ENCODE measurements at places on chromosomes 6 and 20.
A peak's percentile ranks its signal among the peaks of the same experiment; 100 is the strongest.

GRCh38 chr6:138504764-138505689, 5.7 kb upstream of the NHSL1 start:
- no peak for DNase-seq

DNA sequence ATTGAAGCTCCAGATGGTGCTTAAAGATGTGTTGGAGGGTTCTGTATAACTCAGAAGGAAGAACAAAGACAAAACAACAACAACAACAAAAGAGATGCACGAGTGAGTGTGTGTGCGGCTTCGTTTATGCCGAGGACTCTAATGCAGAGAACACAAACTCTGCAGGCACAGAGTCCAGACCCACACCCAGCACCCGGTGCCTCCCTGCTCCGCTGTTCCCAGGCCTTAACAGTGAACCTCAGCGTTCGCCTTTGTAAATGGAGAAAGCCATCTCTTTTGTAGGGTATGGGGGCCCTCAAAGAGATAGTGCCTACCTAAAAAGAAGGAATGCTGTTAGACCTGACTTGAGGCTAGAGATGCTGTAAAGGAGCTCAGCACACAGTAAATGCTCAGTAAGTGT, 243.3 kb downstream of the ERMARD start:
- DNase-seq = no peak

DNA sequence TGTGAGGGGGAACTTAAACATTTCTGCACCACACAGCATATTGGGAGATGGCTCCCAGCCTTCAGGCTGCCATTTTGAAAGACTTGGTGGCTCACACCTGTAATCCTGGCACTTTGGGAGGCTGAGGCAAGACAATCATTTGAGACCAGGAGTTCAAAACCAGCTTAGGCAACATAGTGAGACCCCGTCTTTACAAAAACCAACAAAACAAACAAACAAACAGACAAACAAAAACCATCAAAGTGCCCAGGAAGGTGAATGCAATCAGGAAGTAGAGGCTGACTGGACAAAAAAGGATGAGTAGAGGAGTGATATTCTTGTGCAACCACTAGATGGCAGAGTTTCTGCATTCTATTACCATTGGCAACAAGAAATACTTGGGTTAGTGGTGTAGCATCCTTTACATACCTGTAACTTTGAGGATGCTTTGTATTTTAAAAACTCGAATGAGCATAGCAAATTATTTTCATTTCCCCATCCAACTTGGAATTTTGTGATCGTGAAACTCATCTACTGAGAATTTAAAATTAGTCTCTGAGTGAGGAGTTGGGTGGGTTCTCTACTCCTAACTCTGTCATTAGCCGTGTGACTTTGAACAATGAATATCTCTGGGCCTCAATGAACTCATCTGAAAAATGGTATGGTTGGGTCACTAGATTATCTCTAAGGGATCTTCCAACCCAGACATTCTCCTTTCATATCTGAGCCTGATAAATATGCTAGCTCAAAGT, 84.4 kb downstream of the CRYBG1 start:
- DNase-seq = peak; percentile 66

DNA sequence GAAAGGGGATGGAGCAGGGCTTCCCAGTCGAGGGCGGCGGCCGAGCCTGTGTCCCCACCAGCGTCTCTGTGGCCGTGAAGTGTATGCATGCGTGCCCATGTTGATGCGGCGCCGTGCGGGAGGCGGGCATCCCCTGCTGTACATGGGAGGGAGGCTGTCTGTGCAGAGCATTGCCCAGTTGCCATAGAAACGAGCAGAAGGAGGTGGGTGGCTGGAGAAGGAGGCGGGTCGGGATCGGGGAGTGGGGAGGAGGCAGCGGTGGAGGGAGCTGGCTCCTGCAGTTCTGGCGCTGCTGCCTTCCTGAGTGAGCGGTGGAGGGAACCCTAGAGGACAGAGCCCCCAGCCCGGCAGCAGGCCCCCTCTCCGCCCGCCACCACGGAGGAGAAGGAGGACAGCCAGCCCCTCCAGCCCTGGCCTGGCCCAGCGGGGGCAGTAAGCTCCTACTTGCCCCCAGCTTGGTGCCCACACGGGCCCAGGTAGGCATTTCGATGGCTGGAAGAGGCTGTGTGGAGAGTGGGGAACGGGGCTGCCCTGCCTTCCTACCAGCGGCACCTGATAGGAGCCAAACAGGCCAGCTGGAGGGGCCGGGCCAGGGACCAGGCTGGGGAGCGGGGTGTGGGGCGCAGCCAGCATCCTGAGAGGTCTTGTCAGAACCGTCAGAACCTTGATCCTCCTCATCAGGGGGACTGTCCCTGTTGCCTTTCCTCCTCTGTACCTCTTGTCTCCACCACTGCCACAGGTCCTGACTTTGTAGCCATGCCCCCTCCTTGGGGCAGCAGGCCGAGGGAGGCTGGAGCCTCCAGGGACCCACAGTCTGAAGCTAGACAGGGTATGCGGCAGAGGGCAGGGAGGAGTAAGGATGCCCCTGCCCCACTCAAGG, 41.3 kb downstream of the SPDEF start:
- peak; percentile 93 for DNase-seq

DNA sequence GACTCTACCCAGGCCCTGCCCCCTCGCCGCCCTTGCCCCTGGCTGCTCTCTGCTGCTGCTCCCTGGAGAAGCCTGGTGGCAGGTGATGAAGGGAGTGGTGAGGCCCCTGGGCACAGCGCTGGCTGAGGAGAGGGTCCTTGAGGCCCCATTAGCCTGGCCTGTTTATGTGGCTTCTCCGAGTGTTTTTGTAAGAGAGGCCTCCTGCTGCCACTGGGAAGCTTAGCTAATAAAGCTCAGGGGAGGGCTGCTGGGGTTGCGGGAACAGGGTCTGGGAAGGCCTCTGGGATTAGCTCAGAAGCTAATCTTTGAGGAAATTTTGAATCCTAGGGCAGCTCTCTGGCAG, 15.5 kb downstream of the EBF4 start:
- DNase-seq = peak; percentile 17

DNA sequence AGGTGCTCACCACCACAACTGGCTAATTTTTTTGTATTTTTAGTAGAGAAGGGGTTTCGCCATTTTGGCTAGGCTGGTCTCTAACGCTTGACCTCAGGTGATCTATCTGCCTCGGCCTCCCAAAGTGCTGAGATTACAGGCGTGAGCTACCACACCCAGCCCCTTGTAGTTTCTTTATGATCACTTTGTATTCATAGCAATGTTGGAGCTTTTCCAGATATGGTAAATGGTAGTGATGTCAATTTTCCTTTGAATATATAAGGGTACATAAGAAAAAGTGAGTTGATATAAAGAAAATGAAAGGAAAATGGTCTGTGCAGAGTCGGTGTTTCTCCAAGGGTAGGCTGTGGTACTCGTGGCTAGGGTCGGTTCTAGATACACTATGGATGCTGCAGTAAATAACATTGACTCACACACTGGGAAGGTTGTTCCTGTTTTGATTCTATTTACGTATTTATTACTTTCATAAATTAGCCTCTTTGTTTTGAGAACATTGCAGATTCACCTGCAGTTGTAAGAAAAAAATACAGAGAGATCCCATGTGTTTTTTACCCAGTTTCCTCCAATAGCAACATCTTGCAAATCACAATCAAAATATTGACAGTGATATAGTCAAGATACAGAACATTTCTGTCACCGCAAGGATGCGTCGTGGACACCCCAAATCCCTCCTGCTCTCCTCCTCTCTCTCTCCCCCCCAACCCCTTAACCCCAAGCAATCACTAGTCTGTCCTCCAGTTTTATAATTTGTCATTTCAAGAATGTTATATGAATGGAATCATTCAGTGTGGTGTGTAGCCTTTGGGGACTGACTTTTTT, 2.5 kb downstream of the ZNF831 start:
- DNase-seq = no peak

DNA sequence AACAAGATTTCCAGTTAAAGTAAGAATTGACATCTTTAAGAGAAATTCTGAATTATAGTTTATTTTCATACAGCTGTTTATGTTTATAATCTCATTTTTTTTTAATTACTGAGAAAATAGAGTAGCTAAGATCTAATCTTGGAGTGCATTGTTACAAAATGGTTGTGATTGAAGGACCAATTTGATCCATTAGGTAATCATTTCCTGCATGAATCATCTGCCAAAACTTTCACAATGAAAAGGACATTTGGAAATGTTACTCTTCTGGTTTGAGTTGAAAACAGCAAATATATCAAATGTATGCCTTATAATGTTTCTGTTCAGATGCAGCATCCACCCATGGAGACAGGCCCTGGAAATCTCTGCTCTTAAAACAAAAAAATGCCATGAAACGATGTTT, 19.0 kb downstream of the TUBB2A start:
- DNase-seq = no peak

DNA sequence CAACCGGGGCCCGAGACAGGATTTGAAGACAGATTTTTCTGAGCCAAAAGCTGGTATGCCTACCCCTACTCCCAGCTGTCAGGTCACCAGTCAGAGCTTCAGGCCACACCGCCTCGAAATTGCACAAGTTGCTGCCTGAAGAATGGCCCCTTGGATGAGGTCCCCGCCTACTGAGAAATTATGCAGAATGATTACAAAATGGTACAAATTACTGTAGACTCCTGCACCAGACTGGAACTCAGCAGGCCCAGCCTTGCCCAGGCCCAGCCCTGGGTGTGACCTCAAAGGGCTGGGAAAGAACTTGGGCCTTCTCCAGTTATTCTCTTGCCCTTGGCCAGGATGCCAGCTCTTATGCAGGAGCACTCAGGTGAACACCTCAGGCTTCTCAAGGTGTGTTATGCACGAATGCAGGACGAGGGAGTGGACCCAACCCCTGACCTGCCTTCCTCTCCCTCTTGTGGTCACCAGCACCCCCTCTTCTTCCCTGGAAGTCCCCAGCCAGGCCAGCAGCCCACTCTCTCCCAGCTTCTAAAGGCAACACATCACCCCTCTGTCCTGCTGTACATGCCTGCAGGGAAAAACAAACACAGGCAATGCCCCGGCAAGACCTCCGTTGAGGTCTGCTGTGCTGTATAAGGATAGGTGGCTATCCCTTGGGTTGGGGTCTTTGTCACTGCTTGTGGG, 88.7 kb upstream of the NAA20 start:
- DNase-seq = no peak

GRCh38 chr20:14536738-14537137, 199.3 kb upstream of the FLRT3 start:
- DNase-seq = no peak

- peak; percentile 61 for DNase-seq
Measured at GRCh38 chr6:24910961-24911725, 24.6 kb downstream of the RIPOR2 start.

- no peak for DNase-seq
Measured at GRCh38 chr6:170085475-170086401, 205.1 kb downstream of the DLL1 start.

DNA sequence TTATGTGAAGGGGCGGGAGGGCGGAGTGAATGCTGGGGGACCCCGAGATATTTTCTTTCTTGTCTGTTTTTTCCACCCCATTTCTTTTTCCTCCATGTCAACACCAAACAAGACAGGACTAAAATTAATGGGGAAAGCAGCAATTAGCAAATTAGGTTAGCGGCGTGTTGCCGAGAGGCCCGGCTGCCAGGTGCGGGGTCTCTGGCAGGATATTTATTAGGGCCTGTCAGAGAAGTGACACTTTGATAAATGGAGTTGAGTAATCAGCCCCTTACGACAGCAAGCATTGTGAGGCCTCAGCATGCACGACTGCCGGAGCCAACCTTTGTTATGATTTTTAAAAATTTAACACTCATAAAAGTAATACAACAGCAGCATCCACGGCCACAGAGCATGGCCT, 193.8 kb downstream of the DHX35 start:
- no peak for DNase-seq

- peak; percentile 64 for DNase-seq
Measured at GRCh38 chr6:33075568-33076405, at the start of gene HLA-DPB1. HLA-DPB1 (plus strand) TSS chr6:33075990; CDS start chr6:33076042, 52 bp downstream.

GRCh38 chr20:11453430-11453829, 464.3 kb upstream of the BTBD3 start:
- no peak for DNase-seq

- DNase-seq = peak; percentile 28
Measured at GRCh38 chr20:62368392-62368975, 1.4 kb upstream of the LAMA5 start.

DNA sequence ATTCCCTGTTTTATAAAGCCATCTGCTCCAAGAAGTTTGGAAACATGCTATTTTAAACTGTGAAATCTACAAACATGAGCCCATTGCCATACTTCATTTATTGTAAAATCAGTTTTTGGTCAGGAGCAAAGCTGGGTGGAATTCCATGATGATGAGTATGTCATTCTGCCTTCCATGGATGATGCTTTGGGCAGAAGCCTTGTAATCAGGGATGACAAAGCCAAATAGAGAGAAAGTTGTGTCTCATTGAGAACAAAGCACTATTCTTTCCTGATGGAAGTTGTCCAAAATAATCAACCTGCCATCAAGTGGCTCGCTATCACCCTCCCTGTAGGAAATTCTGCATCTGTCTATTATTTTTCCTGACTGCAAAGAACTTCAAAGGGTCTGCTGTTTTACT, 313.0 kb upstream of the DEFB112 start:
- DNase-seq = no peak

GRCh38 chr6:53333439-53334408, 15.0 kb downstream of the ELOVL5 start:
- DNase-seq = no peak

- DNase-seq = peak; percentile 66
Measured at GRCh38 chr20:46132705-46133120, 14.6 kb downstream of the CD40 start.
